Stimulated activated CD4-positive, alpha-beta T cell treated with anti-CD3 and anti-CD28 coated beads, TNF-alpha, amount 100 ng/mL, for 1 hour (primary cell): ENCODE measurements at places on chromosomes 16 and 17.

DNA sequence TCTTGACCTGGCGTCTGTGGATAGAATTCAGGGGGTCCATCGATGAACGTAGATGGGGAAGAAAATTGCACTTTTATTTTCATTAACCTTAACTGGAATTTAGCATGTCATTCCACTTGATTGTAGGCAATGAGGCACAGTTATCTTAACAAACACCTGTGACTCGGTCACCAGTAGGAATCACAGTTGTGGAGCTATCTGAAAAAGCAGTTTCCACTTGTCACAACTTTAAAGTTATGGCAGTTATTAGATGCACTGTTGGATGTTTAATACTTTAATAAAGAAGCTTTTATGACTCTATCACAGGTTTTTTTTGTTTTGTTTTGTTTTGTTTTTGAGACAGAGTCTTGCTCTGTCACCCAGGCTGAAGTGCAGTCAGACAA, 83.7 kb upstream of the LGALS9 start:
- no peak for DNase-seq

GRCh38 chr17:13735861-13736260, 134.1 kb upstream of the HS3ST3A1 start:
- DNase-seq: no peak

DNA sequence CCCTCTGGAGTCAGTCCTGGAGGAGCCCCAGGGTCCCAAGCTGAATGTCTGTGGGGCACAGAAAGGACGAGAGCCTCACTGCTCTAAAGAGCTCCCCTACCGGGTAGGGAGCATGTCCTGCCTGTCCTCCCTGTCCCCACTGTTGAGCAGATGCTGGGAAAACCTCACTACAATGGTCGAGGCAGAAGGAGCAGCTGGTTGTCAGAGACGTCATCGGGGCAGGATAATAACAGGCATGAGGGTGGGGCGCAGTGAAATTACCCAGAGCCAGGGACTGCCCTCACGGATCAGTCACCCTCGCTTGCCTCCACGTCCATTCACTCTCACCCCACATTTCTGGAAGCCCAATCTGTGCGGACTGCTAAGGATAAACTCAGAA, 538 bp downstream of the TM4SF5 start:
- DNase-seq: no peak

GRCh38 chr16:84986102-84986501, 25.2 kb downstream of the ZDHHC7 start:
- peak; percentile 18 for DNase-seq

DNA sequence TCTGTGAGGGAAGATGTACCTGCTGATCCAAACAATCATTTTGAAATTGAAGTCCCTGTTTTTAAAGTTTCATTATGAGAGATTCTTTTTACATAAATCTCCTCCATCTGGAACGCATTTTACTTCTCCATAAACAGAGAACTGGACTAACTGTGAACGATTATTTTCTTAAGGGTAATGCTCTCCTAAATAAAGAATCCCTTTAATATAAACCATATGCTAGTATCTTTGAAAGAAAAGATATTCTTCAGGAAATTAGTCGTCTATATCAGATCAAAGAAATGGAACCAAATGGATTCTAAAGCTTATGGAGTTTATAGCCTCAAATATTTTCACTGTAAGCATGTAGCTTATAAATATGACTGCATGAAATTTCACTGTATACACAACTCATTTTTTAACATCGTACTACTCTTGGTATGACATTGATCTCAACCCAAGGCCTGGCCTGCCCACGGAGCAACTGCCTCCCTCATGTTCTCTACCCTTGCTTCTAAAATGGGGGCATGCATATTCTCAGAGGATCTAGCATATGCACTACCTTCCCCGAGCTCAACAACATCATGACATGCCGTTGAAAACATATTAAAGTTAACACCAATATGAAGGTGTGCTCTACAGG, 66.4 kb downstream of the MYH10 start:
- no peak for DNase-seq

DNA sequence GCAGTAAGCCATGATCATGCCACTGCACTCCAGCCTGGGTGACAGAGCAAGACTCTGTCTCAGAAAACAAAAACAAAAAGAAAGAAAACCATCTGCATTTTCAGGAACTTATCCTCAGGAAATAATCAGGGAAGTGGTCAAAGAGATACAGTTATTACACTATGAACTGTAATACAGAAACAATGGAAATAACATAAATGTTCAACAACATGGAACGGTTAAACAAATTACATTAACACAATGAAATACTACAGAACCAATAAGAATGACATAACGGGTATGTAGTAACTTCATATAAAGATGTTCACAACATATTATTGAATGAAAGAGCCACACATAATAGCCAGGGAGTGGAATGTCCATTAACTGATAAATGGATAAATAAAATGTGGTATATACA, 6.7 kb downstream of the BBS2 start:
- no peak for DNase-seq

GRCh38 chr16:85195900-85196772, 83.9 kb upstream of the CIBAR2 start:
- no peak for DNase-seq

- DNase-seq: no peak
Observed at GRCh38 chr16:50308237-50308965, 42.0 kb downstream of the ADCY7 start.

DNA sequence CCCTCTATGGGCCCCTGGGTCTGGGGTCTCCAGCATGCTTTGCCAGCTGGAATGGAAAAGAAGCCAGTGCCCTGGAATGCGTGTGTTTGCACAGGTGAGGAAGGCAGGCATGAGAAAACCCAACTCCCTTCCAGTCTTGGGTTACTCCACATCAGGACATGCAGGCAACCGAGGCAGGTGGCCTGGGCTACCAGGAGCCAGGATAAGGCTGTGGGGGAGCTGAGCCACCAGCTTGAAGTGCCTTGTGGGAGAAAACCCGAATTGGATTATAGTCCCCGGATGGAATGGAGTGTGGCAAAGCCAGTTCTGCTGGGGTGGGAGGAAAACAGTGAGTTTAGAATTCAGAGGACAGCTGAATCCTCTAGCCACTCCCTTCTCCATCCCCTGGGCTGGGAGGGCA, 7.2 kb downstream of the SRCIN1 start:
- no peak for DNase-seq

DNA sequence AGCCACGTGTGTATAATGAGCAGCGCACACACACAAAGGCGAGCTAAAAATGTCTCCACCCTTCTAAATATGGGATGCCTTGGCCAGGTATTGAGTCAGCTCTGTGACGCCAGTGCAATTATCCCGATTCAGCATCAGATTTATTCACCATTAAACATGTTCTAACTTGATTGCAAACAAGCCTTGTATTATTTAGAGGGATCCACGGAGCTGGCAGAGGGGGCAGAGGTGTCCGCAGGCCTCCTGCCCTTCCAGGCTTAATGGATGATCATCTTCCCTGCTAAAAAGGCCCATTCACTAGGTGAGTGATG, 591.7 kb downstream of the MAF start:
- no peak for DNase-seq

GRCh38 chr17:70780031-70780430, 610.7 kb downstream of the KCNJ2 start:
- no peak for DNase-seq

DNA sequence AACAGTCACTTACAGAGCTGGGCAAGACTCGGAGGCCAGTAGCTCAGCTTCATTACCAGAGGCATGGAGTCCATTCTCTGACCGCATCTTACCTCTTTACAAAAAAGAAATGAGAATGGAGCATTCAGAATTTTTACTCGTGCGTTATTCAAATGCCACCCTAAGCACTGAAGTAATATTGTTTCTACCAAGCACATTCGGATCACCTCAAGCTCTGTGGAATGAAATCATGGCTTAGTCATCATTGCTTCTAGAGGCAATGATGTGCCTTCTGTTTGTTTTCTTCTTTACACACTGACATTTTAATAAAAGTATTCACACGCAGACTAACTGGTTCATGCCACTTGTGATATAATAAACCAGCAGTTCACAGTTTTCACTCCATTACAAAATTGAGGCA, 206.8 kb downstream of the PHKB start:
- no peak for DNase-seq

- no peak for DNase-seq
Observed at GRCh38 chr16:28218109-28218508, 6.3 kb upstream of the XPO6 start.

- DNase-seq: no peak
Observed at GRCh38 chr17:79792984-79793923, 3.6 kb downstream of the CBX8 start.

DNA sequence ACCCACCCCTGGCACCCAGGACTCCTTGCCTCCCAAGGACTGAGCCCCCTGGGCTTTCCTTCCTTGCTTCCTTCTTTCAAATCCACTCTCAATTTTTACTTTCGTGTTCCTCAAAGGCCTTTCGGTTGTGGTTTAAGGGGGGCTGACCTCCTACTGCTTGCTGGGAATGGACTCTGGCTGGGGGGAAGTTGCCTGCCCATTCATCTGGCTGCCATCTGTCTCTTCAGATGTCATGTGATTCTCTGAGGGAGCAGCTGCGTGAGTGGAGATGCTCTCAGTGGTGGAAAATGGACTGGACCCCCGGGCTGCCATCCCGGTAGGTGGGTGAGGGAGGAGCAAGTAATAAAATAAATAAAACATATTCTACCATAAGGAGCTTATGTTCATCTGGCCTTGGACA, 93.8 kb upstream of the RPRML start:
- DNase-seq: no peak

DNA sequence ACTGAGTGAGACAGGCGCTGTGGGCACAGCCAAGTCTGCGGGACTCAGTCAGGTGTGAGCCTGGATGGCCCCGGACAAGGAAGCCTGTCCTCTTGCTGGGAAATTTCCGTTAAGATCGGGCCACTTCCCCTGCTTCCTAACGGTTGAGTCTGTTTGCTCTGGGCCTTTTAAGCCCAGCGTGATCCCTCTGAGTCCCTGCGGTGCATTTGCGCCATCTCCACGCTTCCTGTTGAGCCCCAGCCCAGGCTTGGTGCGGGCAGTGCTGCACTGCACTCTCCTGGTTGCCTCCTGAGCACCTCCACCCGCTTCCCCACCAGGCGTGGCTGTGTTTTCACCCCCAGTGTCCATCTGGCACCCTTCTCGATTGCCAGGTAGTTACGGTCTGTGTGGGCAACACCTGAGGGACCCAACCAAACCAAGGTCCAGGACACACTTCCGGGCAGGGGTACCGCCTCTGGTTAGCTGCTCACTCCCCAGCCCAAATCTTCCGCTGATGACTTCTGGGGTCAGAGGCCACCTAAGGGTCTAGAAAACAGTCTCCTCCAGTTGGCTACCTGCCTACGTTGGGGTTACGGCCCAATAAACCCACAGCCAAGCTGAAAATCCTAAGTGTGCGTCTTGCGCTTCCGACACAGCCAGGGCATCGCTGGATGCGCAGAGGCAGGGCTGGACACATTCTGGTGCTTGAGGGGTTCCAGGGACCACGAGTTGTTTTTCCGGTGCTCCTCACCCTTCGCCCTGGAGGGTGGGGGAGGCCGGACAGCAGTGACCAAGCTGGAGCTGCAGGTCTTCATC, 1.4 kb upstream of the SLC25A10 start:
- no peak for DNase-seq

DNA sequence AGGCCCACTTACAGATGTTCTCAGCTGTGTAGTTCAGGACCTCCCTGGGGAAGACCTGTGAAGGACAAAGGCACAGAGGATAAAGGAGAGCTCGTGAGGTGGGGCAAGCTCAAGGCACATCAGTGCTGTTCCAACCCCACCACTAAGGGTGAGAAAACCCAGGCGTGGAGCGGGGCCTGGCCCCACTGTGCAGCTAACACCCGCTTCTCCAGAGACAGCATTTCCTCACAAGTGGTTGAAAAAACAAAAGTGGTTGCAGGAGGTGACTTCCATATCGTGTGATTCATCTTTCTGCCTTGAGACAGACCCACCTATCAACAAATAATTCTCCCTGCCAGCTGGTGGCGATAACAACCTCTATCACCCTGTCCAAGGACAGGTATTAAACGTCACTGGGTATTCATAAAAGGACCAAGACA, 30.0 kb downstream of the SNN start:
- no peak for DNase-seq

- DNase-seq: no peak
Observed at GRCh38 chr16:64356267-64356666, 765.6 kb downstream of the CDH11 start.

DNA sequence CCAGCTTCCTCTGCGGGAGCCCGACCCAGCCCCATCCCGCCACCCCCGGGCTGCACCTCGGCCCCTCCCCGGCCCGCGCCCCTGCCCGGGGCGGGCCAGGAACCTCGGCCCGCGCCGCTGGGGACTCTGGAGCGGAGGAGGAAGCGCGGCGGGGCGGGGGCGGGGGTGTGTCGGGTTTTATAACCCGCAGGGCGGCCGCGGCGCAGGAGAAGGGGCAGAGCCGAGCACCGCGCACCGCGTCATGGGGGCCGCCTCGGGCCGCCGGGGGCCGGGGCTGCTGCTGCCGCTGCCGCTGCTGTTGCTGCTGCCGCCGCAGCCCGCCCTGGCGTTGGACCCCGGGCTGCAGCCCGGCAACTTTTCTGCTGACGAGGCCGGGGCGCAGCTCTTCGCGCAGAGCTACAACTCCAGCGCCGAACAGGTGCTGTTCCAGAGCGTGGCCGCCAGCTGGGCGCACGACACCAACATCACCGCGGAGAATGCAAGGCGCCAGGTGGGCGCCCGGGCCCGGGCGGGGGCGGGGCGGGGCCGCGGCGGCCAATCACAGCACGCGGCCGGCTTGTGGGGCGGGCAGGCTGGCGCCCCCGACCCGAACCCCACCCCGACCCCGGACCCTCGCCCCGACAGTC, at the start of gene ACE:
Gene ACE, plus strand, starts transcription at position 208 of the 626 bp plus-strand sequence. Its CDS starts 34 bp downstream, at position 242.
- DNase-seq: no peak

DNA sequence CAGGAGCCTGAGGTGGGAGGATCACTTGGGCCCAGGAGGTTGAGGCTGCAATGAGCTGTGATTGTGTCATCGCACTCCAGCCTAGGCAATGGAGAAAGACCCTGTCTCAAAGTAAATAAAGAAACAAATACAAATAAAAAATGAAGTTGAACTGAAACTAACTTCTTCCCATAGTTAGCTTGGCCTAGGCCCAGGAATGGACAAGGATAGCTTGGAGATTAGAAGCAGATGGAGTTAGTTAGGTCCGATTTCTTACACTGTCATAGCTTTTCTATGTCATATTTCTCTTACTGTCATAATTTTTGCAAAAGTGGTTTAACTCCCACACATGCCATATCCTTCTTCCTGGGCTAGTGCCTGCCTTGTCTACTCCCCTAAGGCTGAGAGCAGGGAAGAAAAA, 154.7 kb upstream of the CACNG3 start:
- no peak for DNase-seq

GRCh38 chr17:51142597-51142996, 10.8 kb upstream of the NME1 start:
- DNase-seq: no peak
